Dermis microvascular lymphatic vessel endothelial cell (primary cell): ENCODE measurements at places on chromosomes 7 and 10. TPM values are rescaled to one million over a fixed set of nuclear protein-coding genes. Genes with fewer than 3 reads are reported as not detected.

The OR2A1 gene
- total RNA-seq = under 0.01 TPM in 2 replicates

The DYNC1I1 gene
- total RNA-seq = 11.4 and 14.0 TPM in 2 replicates

The OPN1SW gene
- total RNA-seq = not detected in 2 replicates

The ARID5B gene
- 9.4 and 11.6 TPM in 2 replicates for total RNA-seq

The APBB1IP gene
- total RNA-seq = not detected in 2 replicates

The MEIG1 gene
- total RNA-seq = not detected in 2 replicates

The AFAP1L2 gene
- total RNA-seq = 0.76 and 1.2 TPM in 2 replicates

The NXPH1 gene
- total RNA-seq = not detected in 2 replicates

The UTF1 gene
- not detected in 2 replicates for total RNA-seq

The IFIT1B gene
- total RNA-seq = not detected in 2 replicates

The ACHE gene
- 1.2 and 4.3 TPM in 2 replicates for total RNA-seq

The TYW1B gene
- 1.4 and 3.7 TPM in 2 replicates for total RNA-seq

The NFE2L3 gene
- 16.2 and 20.7 TPM in 2 replicates for total RNA-seq

The TRPV6 gene
- total RNA-seq = not detected in 2 replicates

The MBL2 gene
- not detected in 2 replicates for total RNA-seq

The MKI67 gene
- 9.0 and 15.4 TPM in 2 replicates for total RNA-seq

The SFRP5 gene
- not detected in 2 replicates for total RNA-seq

The ARMH3 gene
- total RNA-seq = 5.3 and 6.3 TPM in 2 replicates

The ATP5F1C gene
- total RNA-seq = 246 and 265 TPM in 2 replicates

The FAM20C gene
- total RNA-seq = 1.2 and 1.3 TPM in 2 replicates

The EPDR1 gene
- total RNA-seq = 1.6 and 3.7 TPM in 2 replicates

The ZNF365 gene
- total RNA-seq = not detected in 2 replicates

The RELN gene
- 413 and 1,261 TPM in 2 replicates for total RNA-seq

The ARMC3 gene
- total RNA-seq = not detected in 2 replicates

The POLR2J2 gene
- 1.2 and 2.4 TPM in 2 replicates for total RNA-seq

The RAPGEF5 gene
- 138 and 171 TPM in 2 replicates for total RNA-seq

The RNF32 gene
- total RNA-seq = 0.25 and 0.26 TPM in 2 replicates

The SFMBT2 gene
- total RNA-seq = 0.90 and 1.9 TPM in 2 replicates

The ZNF138 gene
- 2.1 and 3.2 TPM in 2 replicates for total RNA-seq

The TRIM50 gene
- not detected in 2 replicates for total RNA-seq

The CLDN3 gene
- 0.13 and 0.26 TPM in 2 replicates for total RNA-seq

The KNDC1 gene
- total RNA-seq = under 0.01 TPM in 1 of 2 replicates, not detected in the other

The INTS15 gene
- 8.7 and 13.9 TPM in 2 replicates for total RNA-seq

The CYP17A1 gene
- under 0.01 TPM in 1 of 2 replicates, not detected in the other for total RNA-seq

The MMD2 gene
- total RNA-seq = not detected in 2 replicates

The STX1A gene
- 7.0 and 7.2 TPM in 2 replicates for total RNA-seq

The MYL10 gene
- total RNA-seq = not detected in 2 replicates

The CYP3A5 gene
- total RNA-seq = not detected in 2 replicates

The STEAP1 gene
- 1.4 and 9.4 TPM in 2 replicates for total RNA-seq

The FOXI2 gene
- not detected in 2 replicates for total RNA-seq

The RFC2 gene
- 21.1 and 22.3 TPM in 2 replicates for total RNA-seq

The LEP gene
- total RNA-seq = not detected in 2 replicates
